KG1 (cell line): ENCODE measurements at places on chromosomes 6 and 20.

GRCh38 chr6:142885182-142885867 is 59.7 kb downstream of the HIVEP2 start:
- DNase-seq, result peak; percentile 31

- no peak for DNase-seq
Measured at GRCh38 chr6:125009578-125009977, 47.3 kb downstream of the RNF217 start.

DNA sequence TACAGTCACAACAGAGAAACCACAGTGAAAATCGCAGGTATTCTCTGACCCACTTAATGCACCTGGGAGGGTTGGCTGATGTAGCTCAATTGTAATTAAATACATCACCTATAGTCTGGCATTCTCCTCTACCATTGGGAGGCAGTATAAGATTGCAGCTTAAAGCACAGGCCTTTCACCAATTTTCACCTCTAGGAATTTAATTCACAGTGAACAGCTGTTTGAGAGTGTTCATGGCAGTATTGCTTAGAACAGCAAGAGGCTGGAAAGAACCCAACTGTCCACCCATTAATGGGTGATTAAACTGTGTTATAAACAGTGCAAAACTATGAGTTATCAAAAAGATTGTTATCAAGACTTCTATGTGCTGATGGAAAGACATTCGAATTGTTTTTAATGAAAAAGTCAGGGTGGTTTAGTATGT is 2.0 kb downstream of the EDEM2 start:
- peak; percentile 59 for DNase-seq

GRCh38 chr6:25179051-25179778 is 100.0 kb upstream of the CARMIL1 start:
- DNase-seq, result no peak

GRCh38 chr6:169131390-169131789 is 122.3 kb downstream of the THBS2 start:
- DNase-seq, result no peak

DNA sequence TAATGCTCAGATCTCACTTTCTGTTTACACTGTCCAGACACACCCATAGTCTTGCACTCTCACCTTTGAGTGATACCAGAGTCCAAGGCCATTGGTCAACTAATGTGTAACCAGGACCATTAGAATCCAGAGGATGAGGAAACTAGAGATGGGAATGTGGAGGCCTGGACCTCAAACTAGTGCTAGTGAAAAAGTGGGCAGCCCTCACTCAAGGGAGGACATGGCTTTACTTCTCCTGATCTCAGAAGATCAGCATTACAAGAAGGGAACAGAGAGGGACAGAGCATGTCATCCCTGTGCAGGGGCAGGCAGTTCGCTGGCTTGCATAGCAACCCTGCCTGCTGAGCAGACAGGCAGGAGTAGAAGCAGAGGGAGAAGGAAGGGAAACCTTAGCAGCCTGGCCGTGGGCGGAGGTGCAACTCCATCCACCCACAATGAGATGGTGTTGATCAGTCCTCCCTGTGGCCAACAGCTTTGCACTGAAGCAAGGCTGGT is 22.6 kb upstream of the XRN2 start:
- no peak for DNase-seq

DNA sequence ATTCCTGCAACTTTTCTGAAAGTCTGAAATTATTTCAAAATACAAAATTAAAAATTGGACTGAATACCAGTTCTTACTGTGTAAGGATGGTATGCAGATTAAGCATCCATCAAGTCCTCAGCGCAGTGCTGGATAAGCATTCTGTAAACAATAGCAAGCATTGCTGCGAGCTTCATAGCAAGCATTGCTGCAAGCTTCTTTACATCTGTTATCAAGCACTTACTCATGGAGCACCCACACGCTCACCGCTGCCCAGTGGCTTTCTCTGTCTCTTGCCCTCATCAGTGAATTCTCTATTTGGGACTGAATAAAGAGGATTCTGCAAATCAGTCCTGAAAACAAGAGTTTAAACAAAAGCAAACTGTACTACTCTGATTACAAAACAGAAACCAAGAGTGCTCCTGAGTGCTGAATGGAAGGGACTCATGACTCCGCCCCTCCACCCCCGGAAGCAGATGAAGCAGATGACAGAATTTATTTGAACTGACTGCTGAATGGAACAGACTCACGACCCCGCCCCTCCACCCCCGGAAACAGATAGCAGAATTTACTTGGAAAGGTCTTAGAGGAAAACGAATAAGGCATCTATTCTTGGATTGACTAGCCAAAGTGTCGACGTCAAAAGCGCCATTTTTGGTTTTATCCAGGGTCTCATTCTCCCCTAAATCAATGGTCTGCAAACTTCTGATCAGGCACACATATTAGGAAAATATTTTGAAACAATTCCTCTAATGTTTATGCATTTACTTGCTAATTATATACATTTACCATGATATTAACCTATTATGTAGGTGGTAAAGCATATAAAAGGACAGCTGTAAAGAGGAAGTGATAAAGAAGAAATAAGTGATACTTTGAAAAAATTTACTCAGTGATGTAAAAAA is 22.1 kb upstream of the EYA2 start:
- DNase-seq, result no peak

GRCh38 chr6:38281126-38281525 is 358.6 kb downstream of the BTBD9 start:
- no peak for DNase-seq
